Transverse colon (tissue), 4 donors: ENCODE measurements at places on chromosomes 3 and 15. TPM values are rescaled to one million over a fixed set of nuclear protein-coding genes. Genes with fewer than 3 reads are reported as not detected.

DNA sequence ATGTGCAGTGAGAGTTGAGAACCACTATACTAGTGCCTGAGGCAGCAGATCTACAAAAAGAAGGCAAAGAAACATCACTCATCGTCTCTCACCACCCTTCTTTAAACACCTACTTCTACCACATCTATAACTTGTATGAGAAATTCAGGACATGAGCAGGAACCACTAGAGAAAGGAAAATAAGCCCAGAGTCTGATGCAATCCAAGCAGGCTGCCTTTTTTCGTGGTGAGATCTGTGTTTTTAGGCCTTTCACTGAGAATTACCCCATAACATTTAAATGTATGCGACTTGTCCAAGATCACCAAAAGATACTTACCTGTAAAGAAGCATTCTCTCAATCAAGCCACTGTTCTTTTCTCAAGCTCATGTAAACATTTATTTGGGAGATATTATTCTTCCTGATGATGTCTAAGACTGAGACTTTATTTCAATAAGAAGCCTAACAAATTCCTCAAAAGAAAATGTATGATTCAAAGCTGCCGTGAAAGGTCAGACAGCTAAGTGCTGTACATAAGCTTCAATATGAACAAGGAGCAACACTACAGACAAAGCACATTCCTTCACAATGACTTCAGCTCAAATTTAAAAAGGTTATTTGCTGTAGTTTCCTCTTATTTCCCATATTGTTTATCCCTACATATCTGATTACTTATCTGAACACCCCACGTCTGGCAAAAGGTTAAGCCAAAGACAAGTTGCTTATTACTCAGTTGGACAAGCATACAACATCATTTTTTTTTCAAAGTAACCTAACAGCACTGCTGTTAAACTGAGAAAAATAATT is 16.5 kb downstream of the SPICE1 start:
- H3K27ac ChIP-seq = no peak overlapping the region
- no peak for DNase-seq
- no peaks in the 10 kb centered on the region for H3K4me1 ChIP-seq
- H3K27me3 ChIP-seq = no peaks in the 10 kb centered on the region
- H3K4me3 ChIP-seq = no peak overlapping the region

GRCh38 chr3:37703626-37704025 is 158.1 kb upstream of the CTDSPL start:
- no peak for DNase-seq
- no peaks in the 10 kb centered on the region for H3K27me3 ChIP-seq
- H3K4me1 ChIP-seq = peaks cover 5% of the 10 kb centered on the region
- H3K4me3 ChIP-seq = no peak overlapping the region

UBR1 gene
- total RNA-seq = 30.0 TPM

NBEAL2 gene
- 98.3 TPM for total RNA-seq

DNA sequence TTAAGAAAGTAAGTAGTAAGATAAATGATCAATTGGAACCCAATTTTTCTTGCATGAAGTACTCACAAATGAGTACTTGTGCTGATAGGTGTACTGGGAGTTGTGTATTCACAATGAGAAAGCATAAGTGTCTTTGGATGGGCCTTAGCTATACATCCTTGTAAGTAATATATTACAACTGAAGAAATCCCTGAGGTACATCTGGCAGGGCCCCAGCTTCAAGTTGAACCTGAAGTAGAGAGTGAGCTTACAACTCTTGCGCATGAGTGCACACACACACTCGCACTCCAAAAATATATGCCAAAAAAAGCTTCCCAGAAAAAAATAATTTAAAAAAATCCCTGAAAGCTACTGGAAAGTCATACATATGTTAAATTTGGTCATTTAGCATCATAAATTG is 222.5 kb downstream of the ROBO2 start:
- no peaks in the 10 kb centered on the region for H3K36me3 ChIP-seq
- no peaks in the 10 kb centered on the region for H3K27me3 ChIP-seq
- no peak overlapping the region for H3K4me3 ChIP-seq
- H3K4me1 ChIP-seq = no peaks in the 10 kb centered on the region
